ENCODE measurements at places on chromosomes 3 and 15. TPM values are rescaled to one million over a fixed set of nuclear protein-coding genes. Genes with fewer than 3 reads are reported as not detected.

Gene QTRT2
- polyA plus RNA-seq: 9.1 TPM

Gene OR5H1
- not detected for polyA plus RNA-seq

Gene ERC2
- 5.6 TPM for polyA plus RNA-seq

Gene BCHE
- 0.40 TPM for polyA plus RNA-seq

Gene HTR3E
- not detected for polyA plus RNA-seq

Gene TGM5
- not detected for polyA plus RNA-seq

Gene SLC12A1
- polyA plus RNA-seq: not detected

Gene RARB
- 15.3 TPM for polyA plus RNA-seq

Gene ITPKA
- polyA plus RNA-seq: 0.14 TPM

Gene ST3GAL6
- 13.2 TPM for polyA plus RNA-seq

Gene RTP1
- not detected for polyA plus RNA-seq

Gene PLSCR5
- polyA plus RNA-seq: not detected

Gene EIF4E3
- 1.3 TPM for polyA plus RNA-seq

Gene GOLGA8Q
- polyA plus RNA-seq: 0.46 TPM

Gene FILIP1L
- polyA plus RNA-seq: 36.2 TPM

Gene ARL8B
- 23.2 TPM for polyA plus RNA-seq

Gene CEMIP
- polyA plus RNA-seq: 0.02 TPM

Gene SHC4
- polyA plus RNA-seq: 0.10 TPM

Gene CDHR4
- 0.19 TPM for polyA plus RNA-seq

Gene PIK3R4
- 43.1 TPM for polyA plus RNA-seq

Gene AADACL2
- polyA plus RNA-seq: not detected

Gene LTK
- 0.17 TPM for polyA plus RNA-seq

Data from endothelial cell of umbilical vein (primary cell).